CD4-positive, alpha-beta T cell treated with Interleukin-6 at 100 ng/mL for 8 hours (primary cell): ENCODE measurements at places on chromosomes 3 and 15.

DNA sequence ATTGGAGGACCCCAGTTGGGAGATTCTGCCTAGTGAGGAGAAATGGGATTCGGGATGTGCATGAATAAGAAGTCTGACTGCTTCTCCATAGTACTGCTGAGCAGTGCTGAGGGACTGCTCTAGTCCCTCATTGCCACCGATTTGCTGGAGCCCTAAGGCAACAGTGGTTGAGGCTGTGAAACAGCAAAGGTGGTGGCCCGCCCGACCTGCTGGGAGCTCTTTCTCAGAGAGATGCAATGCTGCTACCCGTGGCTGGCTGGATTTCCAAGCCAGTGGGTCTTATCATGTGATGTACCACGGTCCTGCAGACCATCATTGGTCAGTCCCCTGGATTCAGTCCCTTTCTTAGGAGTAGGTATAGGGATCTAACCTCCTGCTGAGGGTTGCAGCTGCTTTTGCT is 42.6 kb upstream of the GCSAM start:
- no peak for DNase-seq

- DNase-seq = no peak
These were observed 142.2 kb upstream of the ZNF385D start for GRCh38 chr3:21893242-21893641.

DNA sequence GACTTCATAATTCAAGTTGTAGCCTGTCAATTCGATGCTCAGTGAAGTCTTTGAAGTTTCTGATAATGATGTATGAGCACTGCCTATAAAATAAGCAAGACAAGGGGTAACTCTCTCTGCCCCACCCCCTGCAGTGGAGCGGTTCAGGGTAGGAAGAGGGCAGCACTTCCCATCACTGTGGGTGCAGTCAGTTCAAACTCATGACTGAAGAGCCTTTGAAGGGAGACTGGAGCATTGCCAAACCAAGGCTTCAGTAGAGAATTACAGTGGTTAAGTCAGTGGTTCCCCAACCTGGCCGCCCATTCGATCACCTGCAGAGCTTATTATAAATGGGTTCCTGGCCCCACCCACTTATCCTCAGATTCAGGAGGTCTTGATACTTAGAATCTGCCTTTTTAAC is 190.6 kb downstream of the SHQ1 start:
- DNase-seq = peak; percentile 60

DNA sequence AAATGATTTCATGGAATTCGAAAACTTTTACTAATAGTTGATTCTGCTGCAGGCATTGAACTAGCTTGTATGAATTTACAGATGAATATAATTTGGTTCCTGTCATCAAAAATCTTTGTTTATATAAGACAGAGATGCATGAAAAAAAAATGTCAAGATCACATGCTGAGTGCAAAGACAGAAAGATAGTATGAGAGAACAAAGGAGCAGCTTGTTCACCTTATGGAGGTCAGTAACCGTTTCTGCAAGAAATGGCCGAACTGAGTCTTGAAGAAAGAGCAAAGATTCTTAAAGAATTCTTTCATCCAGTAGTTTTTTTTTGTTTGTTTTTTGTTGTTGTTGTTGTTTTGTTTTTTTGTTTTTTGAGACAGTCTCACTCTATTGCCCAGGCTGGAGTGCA is 450.6 kb downstream of the TUSC7 start:
- no peak for DNase-seq
